A549 treated with CpdA at 1 μM for 4 hours (cell line): ENCODE measurements at places on chromosomes 6 and 20. TPM values are rescaled to one million over a fixed set of nuclear protein-coding genes. Genes with fewer than 3 reads are reported as not detected.

RBM24 gene
- 9.3 to 12.2 TPM (median 11.0 TPM) in 5 replicates for total RNA-seq

CPXM1 gene
- not detected in 5 replicates for total RNA-seq

HEBP2 gene
- 16.5 to 35.4 TPM (median 34.4 TPM) in 5 replicates for total RNA-seq

CYP39A1 gene
- total RNA-seq, result 0.05 to 0.12 TPM (median 0.06 TPM) in 3 of 5 replicates, not detected in the others

EDN1 gene
- total RNA-seq, result 39.5 to 46.7 TPM (median 43.1 TPM) in 5 replicates

SLC22A1 gene
- 1.7 to 3.5 TPM (median 2.8 TPM) in 5 replicates for total RNA-seq

PTGIS gene
- 0.02 TPM in 2 of 5 replicates, not detected in the others for total RNA-seq
